ENCODE measurements at places on chromosomes 12 and 14. TPM values are rescaled to one million over a fixed set of nuclear protein-coding genes. Genes with fewer than 3 reads are reported as not detected.

PRB2 gene
- total RNA-seq = not detected

TUBA1C gene
- 102 TPM for total RNA-seq

TMEM233 gene
- 0.05 TPM for total RNA-seq

APOLD1 gene
- total RNA-seq = 2.9 TPM

TAS2R19 gene
- 11.8 TPM for total RNA-seq

RERGL gene
- total RNA-seq = 0.67 TPM

ZBTB42 gene
- total RNA-seq = 5.4 TPM

LALBA gene
- not detected for total RNA-seq

Measured in liver (tissue), 10 donors.